Activated naive CD8-positive, alpha-beta T cell treated with anti-CD3 and anti-CD28 coated beads, Interleukin-2, amount 50 U/mL, for 16 hours (primary cell): ENCODE measurements at places on chromosomes 11 and 22.
A peak's percentile ranks its signal among the peaks of the same experiment; 100 is the strongest.

- no peak for DNase-seq
Observed at GRCh38 chr11:11359611-11360010, 6.6 kb upstream of the CSNK2A3 start.

DNA sequence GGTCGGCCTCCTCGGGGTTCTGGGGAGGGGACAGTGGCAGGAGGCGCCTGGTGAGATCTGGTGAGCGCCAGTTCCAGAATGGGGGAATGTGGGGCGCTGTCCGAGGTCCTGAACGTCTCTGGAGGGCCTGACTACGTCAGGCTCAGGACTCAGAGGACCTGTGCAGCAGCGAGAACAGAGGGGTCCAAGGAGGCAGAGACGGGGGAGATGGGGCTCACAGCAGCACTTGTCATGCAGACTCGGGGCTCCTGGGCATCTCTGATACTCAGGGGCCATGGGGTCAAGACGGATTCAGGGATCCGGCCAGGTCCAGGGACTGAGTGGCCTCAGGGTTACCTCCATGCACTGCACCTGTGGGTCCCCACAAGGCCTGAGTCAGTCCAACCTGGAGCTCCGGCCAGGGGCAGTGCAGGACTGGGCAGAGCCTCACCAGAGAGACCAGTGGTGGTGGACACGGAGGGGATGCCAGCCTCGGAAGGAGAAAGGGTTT is 92.2 kb downstream of the BRD1 start:
- DNase-seq: no peak

DNA sequence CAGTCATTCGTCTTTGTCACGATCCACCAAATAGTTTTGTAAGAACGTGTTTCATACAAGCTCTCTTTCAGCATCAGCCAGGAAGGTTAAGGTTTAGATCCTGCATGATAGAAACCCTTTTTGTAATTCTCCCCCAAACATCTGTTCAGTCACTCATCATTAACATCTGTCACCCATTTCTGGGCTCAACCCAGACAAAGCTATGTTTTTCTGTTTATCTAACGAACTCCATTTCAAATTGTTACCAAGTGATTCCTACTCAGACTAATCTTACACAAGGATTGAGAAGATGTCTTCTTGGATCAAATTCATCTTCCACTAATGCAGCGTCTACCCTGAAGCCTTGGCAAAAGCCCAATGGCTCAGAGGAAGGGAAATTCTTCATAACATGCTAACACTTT is 58.8 kb downstream of the FZD4 start:
- no peak for DNase-seq

- no peak for DNase-seq
Observed at GRCh38 chr22:47295982-47296381, 533.5 kb downstream of the TBC1D22A start.

DNA sequence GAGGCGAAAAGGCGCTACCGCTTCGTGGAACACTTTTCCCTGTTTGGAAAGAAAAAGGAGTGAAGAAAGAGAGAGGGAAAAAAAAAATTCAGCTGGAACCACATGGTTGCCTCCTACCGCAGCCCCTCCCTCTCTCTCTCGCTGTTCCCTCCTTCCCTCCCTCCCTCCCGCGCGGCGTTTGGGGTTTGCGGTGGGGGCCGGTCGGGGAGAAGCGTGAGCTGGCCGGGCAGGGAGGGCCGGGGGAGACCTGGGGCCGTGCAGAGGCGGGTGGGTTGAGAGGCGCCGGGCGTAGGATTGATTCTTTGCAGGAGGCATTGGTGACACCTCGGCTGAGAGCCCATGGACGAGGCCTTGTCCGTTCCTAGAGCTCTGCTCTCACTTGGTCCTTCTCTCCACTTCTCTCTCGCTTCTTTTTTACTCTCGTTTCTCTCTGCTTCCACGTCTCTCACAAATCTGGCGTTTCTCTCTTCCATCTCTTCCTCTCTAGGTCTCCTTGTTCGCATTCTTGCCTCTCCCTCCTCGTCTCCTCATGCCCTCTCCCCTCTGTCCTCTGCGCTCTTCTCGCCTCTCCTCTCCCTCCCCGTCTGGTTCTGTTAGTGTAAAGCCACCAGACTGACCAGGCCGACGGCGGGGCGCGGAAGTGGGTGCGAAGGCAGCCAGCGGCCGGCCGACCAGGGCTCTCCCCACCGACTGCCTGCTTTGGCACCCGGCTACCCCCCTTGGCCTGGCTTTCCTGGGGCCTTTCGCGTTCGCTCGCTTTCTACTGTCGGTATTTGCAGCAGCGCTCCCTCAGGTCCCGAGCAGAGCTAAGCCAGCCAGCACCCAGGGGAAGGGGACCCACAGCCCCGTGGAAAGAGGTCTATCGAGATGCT is at the start of gene CLMP:
CLMP (minus strand) TSS at position 61 of the 872 bp plus-strand sequence. CDS start 308 bp downstream, outside the sequence.
- DNase-seq: no peak

DNA sequence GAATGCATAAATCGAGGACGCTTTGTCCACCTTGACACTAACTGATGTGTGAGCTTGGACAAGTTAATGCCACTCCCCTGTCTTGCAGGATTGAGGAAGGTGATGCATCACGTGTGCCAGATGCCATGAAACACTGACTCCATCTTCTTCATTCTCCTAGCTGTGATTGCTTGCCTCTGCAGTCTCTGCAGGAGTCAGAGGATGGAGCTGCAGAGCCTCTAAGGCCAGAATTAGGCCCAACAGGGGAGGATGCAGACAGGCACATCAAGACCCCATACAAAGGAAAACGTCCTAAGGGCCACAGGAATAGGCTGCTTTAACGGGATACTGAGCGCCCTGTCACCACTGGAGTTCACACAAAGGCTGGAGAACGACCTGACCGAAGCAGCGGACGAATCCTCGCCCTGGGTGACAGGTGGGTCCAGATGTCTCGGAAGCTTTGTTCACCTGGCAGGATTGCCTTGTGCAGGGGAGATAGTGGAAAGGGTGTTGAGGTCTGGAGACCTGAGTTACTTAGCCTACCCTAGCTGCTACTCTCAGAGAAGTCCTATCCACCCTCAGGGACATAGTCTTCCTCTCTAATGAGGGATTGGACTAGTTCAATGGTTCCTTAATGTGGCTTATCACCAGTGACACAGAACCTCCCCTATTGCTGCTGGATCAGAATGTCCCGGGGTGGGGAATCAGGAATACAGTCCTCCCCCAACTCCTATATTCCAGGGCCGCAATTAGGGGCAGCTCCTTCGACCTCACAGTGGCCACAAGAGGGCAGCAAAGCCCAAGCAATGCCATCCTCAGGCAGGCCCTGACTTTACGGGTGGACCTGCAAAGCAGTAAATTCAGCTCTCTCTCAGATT is 32.4 kb downstream of the DBX1 start:
- peak; percentile 62 for DNase-seq

DNA sequence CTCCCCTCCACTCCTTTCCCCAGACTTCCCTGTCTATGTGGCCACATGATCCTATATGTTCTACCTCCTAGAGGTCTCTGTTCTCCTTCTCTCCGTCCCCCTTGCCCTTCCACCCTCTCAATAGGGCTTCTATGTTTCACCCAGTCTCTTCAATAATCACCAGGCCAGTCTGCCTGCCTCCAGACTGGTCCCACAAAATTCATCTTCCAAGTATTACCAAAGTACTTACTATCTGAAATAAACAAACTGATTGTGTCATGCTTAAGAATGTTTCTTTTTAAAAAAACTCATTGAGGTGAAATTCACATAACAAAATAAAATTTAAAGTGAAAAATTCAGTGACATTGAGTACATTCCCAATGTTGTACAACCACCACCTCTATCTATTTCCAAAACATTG is 44.2 kb downstream of the MTNR1B start:
- no peak for DNase-seq

DNA sequence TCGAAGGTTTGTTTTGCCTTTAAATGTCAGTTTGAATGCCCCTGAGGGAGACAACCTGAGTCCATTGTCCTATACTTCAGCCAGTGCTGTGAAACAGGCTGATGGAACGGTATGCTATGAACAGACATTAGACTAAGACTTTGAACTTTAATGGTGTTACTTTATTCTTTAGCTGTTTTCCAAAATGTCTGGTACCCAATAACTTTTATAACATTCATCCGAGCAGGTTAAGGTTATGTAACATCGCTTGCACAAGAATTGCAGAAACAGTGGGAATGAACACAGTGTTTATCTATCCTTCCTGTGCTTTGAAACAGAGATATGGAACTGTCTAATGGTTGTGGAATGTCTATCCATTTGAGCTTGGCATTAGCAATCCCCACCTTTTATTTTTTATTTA is 12.5 kb upstream of the PTS start:
- DNase-seq: no peak

DNA sequence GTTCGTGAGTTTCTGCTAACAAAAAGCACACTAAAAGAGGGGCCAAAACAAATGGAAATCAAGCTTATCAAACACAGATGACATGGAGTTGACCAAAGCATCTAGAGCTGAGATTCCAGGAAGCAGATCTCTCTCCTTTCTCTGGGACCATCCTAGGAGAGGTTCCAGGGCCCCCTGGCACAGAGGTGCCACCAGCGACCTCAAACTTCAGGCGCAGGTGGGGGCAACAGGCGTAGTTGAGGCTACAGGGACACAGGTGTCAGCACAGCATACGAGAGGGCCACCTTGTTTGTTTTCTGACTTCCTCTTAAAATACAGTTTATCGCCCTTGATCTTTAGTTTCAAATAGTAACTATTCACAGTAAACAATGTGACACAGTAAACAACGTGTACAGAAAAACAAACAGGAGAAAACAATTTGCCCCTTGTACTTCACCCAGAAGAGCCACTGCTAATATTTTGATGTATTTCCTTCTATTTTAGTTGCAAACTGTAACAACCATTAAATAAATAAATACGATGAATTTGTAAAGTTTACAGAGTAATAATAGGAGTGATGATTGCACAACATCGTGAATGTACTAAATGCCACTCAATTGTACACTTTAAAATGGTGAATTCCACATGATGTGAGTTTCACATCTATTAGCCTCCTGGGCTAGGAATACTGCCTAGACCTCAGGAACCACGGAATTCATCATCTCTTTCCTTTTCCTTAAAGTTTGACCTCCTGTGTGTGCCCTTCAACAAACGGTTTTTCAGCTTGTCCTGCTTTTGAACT is 52.2 kb downstream of the IGLL5 start:
- no peak for DNase-seq

DNA sequence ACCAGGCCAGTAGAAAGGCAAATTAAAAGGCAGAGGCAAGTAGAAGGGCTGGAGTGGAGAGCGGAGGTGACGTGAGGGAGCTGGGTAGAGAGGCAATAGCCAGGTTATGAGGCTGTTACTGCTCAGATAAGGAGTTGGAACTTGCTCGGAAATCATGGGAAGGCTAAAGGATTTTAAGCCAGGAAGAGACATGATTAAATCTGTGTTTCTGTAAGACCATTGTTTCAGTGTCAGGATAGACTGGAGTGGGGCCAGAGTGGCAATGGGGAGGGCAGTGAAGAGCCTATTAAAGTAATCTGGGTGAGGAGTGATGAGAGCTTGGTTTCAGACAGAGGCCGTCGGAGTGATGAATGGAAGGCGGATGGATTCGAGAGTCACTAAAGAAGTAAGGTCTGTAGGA is 39.0 kb downstream of the GRAMD1B start:
- no peak for DNase-seq

DNA sequence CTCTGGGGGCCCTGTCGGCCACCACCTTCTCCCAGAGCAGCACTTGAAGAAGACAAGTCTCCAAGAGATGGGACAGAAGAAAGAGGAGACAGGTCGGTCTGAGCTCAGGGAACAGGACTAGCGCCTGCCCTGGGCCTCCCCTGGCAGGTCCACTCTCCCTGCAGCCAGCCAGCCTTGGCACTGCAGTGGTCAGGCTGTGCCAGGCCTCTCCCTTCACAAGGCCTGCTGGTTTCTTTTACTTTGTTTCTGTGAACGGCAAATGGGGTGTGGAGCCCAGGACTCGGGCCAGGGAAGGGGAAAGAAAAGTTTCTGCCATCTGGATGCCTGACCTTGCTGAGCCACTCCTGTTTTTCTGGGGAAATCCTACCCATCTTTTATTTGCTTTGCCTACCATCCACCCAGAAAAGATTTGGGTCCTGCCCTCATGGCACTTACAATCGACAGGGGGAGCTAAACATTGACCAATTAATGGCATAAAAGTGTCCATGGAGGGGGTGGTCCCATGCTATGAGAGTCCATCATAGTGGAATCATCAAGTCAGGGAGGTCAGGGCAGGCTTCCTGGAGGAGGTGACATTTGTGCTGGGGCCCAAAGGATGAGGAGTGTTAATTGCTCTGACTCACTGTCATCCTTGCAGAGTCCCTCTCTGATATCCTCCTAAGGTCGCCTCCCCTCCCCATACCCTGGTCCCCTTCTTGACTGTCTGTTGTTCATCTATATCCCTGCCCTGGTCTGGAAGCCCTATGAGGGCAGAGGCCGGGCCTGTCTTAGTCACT is 65.2 kb downstream of the NFAM1 start:
- DNase-seq: no peak

- DNase-seq: peak; percentile 59
Observed at GRCh38 chr22:36028646-36029405, at the start of gene RBFOX2. TSS of gene RBFOX2 (minus strand) at chr22:36028824. CDS start at chr22:36028425, 399 bp downstream.

DNA sequence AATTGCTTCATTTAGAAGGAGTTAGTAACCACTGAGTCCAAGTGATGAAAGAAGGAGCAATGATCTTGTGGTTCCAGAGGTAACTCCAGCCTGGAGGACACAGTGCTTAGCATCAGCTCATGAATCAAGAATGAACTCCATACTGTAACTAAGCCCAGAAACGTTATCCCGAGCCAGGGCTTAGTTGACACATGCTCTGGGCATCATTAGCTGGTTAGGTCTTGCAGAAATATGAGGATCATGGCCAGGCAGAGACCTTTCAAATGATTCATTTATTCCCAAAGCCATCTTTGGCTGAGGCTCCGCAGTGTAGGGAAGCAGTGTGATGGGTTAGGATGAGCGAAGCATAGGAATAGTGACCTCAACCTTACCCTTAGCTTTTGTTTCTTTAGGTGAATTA is 277.4 kb downstream of the FAM76B start:
- no peak for DNase-seq

GRCh38 chr11:97614606-97615005 is 1224.8 kb downstream of the JRKL start:
- DNase-seq: no peak

- DNase-seq: no peak
Observed at GRCh38 chr11:120399307-120399706, 63.1 kb downstream of the ARHGEF12 start.

DNA sequence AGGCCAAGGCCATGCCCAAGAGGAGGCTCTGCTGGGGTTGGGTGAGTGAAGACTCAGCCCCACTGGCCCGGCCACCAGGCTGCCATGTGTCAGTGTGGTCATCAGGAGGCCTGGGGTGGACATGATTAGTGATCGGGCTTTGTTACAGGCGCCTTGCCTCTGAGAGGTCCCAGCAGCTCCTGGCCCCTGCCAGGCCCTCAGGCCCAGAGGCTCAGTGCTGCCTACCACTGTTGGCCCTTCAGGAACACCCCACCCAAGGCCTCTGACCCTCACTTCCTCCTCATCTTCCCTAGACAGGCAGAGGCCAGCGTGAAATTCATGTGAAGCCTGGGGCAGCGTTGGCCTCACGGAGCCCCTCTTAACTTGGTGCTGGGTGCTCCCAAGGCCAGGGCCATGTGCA is 2.2 kb downstream of the MRPL23 start:
- no peak for DNase-seq

GRCh38 chr11:47917599-47918369 is 62.6 kb upstream of the PTPRJ start:
- no peak for DNase-seq

- DNase-seq: no peak
Observed at GRCh38 chr11:107842412-107843100, 16.0 kb downstream of the SLC35F2 start.
